RWPE2 (cell line): ENCODE measurements at places on chromosomes 2 and 18.

GRCh38 chr2:229064749-229065148, 206.3 kb downstream of the PID1 start:
- no peak for DNase-seq

- no peak for DNase-seq
These were observed 12.6 kb downstream of the MBP start for GRCh38 chr18:77119851-77120491.

DNA sequence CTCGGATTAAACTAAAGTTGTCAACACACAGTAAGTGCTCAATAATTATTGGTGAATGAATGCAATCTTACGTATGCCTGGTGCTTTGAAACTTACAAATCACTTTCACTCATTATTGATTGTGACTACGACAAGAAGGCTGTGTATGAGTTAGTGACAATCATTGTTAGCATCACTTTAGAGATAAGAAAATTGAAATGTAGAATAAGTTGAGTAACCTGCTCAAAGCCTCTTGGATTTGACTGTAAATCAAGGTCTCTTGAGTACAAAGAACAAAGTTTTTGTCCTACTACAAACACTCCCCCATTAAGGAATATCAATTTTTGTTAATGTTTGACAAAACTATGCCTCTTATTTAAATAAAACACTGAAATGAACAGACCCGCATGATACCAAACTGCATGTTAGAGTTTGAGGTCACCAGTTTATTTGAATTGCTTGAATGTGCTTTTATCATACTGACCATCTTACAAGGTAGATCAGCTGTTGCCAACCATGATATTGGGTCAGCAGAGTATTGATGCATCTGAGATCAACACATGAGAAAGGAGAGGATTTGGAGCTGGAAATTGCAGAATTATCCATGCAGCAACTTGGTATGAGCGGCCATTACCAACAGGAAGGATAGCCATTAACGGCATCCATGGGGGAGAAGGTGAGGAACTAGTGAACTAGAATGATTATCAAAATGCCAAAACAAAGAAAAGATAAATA, 142.1 kb downstream of the IRS1 start:
- DNase-seq, result no peak

- DNase-seq, result no peak
These were observed 48.7 kb upstream of the ANXA4 start for GRCh38 chr2:69693059-69693774.

GRCh38 chr18:9094307-9095226, 7.9 kb upstream of the NDUFV2 start:
- no peak for DNase-seq

GRCh38 chr2:231513746-231514224, 16.5 kb downstream of the NMUR1 start:
- DNase-seq, result no peak

DNA sequence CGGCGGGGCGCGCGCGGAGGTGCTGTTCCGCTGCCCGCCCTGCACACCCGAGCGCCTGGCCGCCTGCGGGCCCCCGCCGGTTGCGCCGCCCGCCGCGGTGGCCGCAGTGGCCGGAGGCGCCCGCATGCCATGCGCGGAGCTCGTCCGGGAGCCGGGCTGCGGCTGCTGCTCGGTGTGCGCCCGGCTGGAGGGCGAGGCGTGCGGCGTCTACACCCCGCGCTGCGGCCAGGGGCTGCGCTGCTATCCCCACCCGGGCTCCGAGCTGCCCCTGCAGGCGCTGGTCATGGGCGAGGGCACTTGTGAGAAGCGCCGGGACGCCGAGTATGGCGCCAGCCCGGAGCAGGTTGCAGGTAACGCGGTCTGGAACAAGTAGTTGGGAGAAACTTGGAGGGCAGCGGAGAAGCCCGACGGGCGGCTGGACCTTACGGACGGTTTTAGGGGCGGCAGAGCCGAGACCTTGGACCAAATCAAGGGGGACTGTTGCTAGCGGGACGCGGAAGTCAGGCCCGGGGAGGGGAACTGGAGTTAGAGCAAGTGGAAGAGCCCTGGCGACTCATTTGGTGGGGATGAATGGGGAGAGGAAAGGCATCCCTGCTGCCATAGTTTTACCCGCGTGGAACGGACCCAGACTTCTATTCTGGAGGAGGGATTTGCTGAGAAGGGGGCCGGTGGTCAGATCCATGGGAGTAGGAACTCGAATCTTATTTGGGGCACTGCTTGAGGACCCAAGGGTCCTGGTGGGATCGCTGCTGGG, 573 bp downstream of the IGFBP2 start:
- no peak for DNase-seq

GRCh38 chr2:239154971-239155805, 245.6 kb downstream of the HDAC4 start:
- DNase-seq, result peak; percentile 42

DNA sequence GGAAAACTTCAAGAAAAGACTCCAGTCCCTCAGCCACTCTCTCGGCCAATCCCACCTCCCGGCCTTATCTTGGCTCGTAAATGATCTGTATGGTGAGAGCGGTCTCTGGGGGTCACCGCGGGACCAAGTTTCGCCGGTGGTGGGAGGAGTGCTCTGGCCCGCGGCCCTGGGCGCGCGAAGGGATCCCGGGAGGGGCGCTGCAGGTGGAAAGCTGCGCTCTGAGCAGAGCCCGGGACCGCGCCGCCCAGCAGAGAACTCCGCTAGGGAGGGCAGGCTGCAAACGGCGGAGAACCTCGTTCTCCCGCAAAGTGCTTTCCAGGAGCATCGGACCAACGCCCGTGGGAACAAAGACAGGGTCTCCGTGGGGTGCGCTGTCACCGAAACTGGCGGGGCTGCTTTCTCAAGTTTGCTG, 622 bp downstream of the LRP2 start:
- no peak for DNase-seq

- DNase-seq, result no peak
These were observed 273.3 kb downstream of the ZNF407 start for GRCh38 chr18:74870950-74871349.

DNA sequence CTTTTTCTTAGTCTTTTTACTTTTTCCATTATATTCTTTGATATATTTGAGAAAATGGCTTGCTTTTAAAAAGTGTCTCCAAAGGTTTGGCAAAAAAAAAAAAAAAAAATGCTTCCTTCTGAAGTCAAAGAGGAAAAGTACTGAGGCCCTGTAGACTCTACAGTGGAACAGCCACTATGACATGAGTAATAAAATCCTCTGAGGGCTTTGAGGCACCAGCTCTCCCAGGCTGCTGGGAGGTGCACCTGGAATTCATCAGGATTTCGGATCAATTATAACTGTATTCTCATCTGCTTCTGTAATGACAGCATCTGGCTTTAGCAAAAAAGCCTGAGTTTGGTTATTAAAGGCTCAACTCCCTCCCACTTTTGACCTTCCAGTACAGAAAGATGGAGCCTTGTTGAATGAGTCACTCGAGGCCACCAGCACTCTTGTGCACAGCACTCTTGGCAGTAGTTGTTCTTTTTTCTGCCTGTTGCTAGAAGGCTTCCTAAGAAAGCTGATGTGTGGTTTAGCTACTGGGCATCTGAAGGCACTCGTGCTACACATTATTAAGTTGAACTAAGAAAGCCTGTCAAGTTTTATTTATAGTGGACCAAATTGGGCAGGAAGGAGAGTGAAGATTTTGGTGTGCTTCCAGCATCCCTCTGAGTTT, 131.3 kb downstream of the PRPF40A start:
- no peak for DNase-seq

GRCh38 chr2:15714609-15715008, 122.9 kb downstream of the DDX1 start:
- no peak for DNase-seq

GRCh38 chr2:84939426-84940087, 31.4 kb upstream of the KCMF1 start:
- no peak for DNase-seq

DNA sequence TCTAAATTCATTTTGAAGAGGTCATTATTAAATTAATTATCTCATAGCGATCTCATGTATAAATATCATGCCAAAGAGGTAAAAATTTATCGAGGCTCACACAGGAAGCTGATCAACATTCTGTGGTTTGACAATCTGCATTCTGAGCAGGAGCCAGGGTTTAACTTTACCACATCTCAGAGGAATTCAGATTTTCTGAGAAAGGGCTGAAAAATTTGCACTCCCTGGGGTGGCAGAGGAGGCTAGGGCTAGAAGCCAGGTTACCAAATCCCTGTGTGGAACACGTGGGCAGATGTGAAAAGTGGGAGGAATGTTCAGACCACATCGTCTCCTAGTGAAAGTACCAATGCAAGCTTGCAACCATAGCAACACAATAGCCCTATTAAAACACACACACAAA, 63.5 kb upstream of the CTLA4 start:
- no peak for DNase-seq

- no peak for DNase-seq
These were observed 37.0 kb downstream of the NABP1 start for GRCh38 chr2:191714925-191715324.

- no peak for DNase-seq
These were observed 1.7 kb upstream of the SRBD1 start for GRCh38 chr2:45612731-45613130.

DNA sequence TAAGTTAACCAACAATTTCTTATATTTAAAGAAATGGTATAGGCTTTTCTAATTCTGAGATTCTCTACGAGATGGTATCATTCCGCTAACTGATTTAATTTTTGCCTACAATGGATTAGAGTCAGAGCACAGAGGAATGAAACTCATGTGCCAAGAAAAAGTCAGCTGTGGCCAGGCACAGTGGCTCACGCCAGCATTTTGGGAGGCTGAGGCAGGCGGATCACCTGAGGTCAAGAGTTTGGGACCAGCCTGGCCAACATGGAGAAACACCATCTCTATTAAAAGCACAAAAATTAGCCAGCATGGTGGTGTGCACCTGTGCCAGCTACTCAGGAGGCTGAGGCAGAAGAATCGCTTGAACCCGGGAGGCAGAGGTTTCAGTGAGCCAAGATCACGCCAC, 17.0 kb upstream of the TTN start:
- no peak for DNase-seq

- no peak for DNase-seq
These were observed 721.2 kb downstream of the GALR1 start for GRCh38 chr18:77970814-77971213.

DNA sequence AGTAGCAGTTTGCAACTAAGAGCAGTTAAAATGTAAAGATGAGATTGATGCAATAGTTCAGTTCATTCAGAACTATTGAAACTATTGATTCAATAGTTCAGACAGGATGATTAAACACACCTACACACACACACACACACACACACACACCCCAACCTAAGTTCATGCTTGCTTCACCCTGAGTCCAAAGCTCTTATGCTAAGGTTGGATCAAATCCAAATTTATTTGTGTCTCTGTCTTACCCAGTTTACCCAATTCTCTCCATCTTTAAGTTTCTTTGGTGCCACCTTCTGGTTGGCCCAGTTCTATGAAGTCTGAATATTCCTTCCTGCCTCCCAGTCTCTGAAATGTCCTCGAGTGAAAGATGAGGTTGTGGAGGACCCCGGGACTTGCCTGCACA, 5.1 kb downstream of the SERPINB8 start:
- DNase-seq, result no peak

GRCh38 chr2:12694990-12695774, 21.6 kb upstream of the TRIB2 start:
- no peak for DNase-seq

GRCh38 chr2:102782933-102783332, 21.1 kb downstream of the TMEM182 start:
- DNase-seq, result no peak

DNA sequence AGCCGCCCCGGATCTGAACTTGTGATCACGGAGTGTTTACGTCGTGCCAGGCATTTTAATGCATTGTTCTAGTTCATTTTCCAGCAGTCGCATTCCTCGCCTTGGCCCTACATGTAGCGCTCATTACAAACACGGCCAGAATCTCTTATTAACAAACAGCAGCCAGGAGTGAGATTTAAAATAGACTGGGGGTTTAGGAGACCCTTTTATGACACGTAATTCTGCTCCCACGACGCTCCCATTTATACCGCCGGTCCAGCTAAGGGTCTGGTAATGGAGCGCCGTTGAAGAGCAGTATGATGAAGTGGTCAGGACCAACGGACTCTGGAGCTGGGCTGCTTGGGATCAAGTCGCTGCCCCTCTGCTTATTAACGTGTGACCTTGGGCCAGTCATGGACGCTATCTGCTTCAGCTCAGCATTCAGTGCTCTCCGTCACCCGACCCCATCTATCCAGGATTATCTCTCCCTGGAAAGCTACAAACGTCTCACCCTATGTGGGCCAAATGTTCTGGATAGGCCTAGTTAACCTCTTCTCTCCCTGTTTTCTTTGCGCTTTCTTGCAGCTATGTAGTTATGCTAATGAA, 745 bp downstream of the MSH2 start:
- DNase-seq, result no peak

- peak; percentile 70 for DNase-seq
These were observed at the start of gene MYO5B for GRCh38 chr18:50194631-50195532. MYO5B (minus strand) TSS chr18:50195147; CDS start chr18:50194793, 354 bp downstream.

GRCh38 chr2:48471048-48471474, 58.9 kb upstream of the STON1 start:
- DNase-seq, result no peak

GRCh38 chr18:77000527-77000926, 132.1 kb downstream of the MBP start:
- DNase-seq, result no peak

GRCh38 chr2:220396287-220396686, 768.9 kb downstream of the SLC4A3 start:
- DNase-seq, result no peak

DNA sequence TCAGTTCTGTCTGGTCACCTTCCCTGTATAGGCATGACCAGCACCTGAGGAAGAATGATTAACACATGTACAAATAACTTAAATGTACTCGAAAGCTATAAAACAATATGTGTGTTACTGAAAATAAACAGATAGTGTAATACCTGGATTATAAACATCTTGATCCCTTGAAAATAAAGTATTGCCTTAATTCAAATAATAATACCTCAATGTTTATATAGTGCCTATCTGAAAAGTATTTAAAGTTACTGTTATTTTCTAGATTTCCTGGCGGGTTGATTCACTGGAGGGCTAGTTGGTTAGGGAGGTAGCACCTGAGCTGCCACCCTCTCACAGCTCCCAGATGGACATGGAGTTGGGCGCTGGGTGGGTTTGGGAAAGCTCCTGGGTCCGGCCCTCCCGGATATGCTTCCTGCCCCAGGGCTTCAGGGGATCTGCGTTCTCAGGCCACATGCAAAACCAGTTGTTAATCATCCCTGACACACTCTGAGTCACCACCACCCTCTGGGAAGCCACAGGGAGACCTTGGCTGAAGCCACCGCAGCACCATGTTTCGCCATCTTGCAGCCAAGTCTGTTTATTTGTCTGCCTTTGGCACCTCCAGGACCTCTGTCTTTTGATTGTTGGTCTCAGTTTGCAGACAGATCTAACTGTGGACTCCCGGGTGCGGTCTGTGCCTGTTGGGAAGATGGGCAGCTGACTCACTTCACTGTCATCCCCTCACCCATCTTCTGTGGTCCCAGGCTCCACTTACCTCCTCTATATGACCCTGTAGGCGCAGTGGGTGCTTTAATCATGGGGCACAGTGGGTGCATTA, 35.3 kb downstream of the RAB31 start:
- DNase-seq, result peak; percentile 94

DNA sequence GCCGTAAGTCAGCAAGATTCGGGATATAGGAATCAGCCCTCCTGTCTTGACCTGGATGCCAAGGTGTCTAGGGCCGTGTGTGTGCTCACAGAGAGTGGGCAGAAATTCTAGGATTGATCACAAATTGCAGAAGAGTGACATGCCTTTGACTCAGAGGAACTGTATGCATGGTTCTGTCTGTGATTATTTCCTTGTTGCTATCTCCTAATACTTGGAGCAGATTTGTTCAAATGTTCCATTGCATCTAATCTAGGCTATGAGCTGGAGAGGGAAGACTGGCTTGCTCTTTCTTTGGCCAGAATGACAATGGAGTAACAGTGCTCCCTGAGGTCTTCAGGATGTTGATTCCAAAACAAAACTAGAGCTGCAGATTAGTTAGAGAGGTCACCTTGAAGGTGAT, 115.0 kb downstream of the EN1 start:
- DNase-seq, result no peak
